Midbrain (tissue), 1 donor: ENCODE measurements at places on chromosomes 11 and 22.

GRCh38 chr11:83815736-83816135, 529.6 kb upstream of the CCDC90B start:
- no peak for DNase-seq

DNA sequence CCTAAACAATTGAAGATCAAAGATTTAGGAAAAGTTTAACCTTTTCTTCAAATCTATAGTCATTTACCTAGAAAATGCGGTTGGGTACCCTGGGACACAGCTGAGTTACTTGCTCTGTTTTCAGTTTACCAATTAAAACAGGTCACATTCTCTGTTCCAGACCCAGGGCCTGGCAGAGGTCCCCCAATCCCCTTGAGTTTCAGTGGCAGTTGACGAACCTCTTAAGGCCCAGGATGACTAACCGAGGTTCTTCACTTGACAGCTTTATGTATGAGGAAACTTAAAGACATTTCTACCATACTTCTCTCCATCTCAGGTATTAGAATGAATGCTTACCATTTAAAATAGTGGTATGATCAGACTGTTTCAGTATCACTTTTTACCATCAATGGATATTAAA, 16.3 kb downstream of the LDHAL6A start:
- DNase-seq, result no peak

- DNase-seq, result no peak
Measured at GRCh38 chr11:79768343-79768742, 327.5 kb upstream of the TENM4 start.

GRCh38 chr11:3854660-3854976, 846 bp upstream of the STIM1 start:
- no peak for DNase-seq

- no peak for DNase-seq
Measured at GRCh38 chr11:43930868-43931716, 11.3 kb upstream of the C11orf96 start.

GRCh38 chr22:24954114-24954463, 1.6 kb downstream of the KIAA1671 start:
- no peak for DNase-seq

- DNase-seq, result no peak
Measured at GRCh38 chr11:10032935-10033334, 261.1 kb downstream of the SBF2 start.

- DNase-seq, result no peak
Measured at GRCh38 chr22:47940211-47940610, 1177.8 kb downstream of the TBC1D22A start.

GRCh38 chr11:1830004-1830321, 4.8 kb upstream of the SYT8 start:
- no peak for DNase-seq

DNA sequence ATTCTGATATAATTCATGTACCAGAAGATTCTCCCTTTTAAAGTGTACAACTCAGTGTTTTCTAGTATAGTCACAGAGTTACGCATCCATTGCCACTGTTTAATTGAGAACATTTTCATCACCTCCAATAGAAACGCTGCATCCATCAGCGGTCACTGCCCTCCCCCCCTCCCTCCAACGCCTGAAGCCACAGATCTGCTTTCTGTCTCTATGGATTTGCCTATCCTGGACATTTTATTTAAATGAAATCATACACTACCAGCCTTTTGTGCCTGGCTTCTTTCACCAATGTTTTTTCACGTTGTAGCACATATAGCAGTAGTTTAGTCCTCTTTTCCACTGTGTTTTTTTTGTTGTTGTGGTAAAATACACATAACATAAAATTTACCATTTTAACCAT, 22.8 kb downstream of the TCP11L1 start:
- no peak for DNase-seq

- no peak for DNase-seq
Measured at GRCh38 chr11:14809466-14809865, 82.6 kb downstream of the CYP2R1 start.

- DNase-seq, result no peak
Measured at GRCh38 chr11:84021291-84021690, 735.1 kb upstream of the CCDC90B start.

- DNase-seq, result no peak
Measured at GRCh38 chr11:118462178-118462577, 25.9 kb downstream of the KMT2A start.

GRCh38 chr11:130237282-130238006, 77.3 kb downstream of the ZBTB44 start:
- no peak for DNase-seq

- no peak for DNase-seq
Measured at GRCh38 chr11:33490842-33491370, 209.7 kb downstream of the C11orf91 start.

DNA sequence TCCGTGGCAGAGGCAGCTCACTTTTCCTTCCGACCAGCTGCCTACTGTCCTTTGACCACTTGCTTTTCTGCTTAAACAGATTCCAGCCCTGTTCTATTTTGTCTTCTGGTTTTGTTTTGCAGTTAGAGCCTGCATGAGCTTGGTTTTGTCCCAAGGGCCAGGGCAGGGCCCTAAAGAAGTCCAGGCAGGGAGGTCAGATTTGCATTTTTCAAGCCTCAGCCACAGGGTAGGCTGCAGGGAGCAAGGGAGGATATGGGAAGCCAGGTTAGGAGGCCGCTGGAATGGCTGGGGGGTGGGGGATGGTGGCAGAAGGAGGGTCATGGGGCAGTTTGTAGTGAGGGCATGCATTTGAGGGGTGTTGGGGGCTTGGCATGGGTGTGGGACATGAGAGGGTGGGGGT, 23.1 kb downstream of the FADD start:
- DNase-seq, result no peak

GRCh38 chr11:1448882-1449281, 37.7 kb downstream of the MOB2 start:
- DNase-seq, result no peak

- DNase-seq, result no peak
Measured at GRCh38 chr11:16678466-16679116, 59.9 kb upstream of the C11orf58 start.

GRCh38 chr11:68857037-68857586, 15.4 kb upstream of the CPT1A start:
- no peak for DNase-seq

DNA sequence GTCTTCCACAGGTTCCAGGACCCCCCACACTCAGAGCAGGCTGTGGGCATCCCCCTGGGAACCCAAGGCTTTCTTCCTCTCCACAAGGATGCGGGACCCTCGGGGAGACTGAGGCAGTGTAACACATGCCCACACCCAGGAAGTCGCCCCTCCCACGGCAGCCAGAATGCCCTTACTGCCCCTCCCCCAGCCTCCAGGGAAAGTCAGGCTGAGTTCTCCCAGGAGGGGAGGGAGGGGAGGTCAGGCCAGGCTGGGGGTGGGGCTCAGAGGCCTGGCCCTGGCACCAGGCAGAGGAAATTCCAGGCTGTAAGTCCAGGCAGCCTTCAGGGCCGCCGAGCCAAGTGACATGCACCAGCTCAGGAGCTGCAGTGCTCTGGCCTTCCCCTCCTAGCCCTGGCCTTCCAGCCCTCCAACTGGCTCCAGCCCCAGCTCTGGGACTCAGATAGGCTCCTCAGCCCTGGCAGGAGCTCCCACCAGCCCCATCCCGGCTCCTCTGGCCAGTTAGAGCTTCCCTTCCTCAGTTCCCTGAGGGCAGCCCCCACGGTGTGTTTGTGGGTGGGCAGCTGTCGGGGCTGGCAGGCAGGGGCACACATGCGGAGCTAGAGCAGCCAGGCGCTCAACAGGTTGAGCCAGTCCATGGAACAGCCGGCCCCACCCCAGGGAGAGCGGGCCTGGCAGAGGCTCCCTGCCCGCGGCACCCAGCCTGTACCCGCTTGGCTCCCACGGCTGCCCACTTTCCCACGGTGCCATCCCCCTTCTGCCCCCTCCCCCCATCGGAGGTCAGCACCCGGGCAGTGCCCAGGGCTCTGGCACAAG, 3.6 kb downstream of the BCL9L start:
- peak; percentile 52 for DNase-seq

DNA sequence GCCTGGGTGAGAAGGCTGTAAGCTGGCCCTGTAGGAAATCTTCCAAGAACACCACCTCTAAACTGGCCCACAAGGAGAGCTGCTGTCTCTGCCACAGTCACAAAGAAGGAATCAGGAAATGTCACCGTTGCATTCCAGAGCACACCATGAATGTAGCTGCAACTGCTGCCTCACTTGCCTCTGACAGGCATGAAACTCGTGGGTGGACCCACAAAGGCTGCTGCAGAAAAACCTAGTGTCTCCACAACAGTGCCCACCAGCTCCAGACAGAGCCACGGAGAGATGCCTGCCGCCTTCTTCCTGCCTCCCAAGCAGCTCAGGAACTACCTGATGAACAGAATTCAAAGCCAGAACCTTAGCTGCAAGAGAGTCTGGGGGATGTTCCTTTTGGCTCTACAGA, 10.5 kb downstream of the DNAJB13 start:
- no peak for DNase-seq

- no peak for DNase-seq
Measured at GRCh38 chr11:10528121-10528520, 12.9 kb downstream of the RNF141 start.

- no peak for DNase-seq
Measured at GRCh38 chr11:34870548-34871196, 45.5 kb downstream of the APIP start.

DNA sequence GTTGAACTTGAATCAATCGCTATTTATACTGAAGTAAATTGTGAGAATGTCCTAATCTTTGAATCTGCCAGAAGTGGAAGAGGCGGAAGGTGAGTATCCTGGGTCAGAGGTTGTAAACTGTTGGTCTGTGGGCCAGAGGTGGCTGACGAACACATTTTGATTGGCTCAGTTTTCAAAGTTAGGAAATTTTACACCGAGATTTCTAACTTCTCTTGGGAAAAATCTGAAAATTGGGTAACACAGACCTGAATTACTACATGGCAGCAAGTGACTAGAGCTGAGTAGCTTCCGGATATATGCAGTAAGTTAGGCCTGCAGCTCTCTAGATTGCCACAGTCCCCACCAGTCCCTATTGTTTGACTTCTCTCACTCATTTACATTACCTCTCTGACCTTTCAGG, 56.8 kb upstream of the ALKBH3 start:
- no peak for DNase-seq

GRCh38 chr11:74672956-74673692, 58.1 kb downstream of the CHRDL2 start:
- DNase-seq, result no peak
